COR-L47 (cell line): ENCODE measurements at places on chromosomes 4 and X.

DNA sequence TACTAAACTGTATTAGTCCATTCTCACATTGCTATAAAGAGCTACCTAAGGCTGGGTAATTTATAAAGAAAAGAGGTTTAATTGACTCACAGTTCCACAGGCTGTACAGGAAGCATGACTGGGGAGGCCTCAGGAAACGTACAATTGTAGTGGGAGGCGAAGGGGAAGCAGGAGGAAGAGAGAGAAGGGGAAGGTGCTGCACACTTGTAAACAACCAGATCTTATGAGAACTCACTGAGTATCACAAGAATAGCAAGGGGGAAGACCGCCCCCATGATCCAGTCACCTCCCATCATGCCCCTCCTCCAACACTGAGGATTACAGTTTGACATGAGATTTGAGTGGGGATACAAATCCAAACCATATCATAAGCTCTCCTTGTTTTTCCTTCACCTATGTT lies 40.9 kb downstream of the RPA4 start:
- DNase-seq = no peak

- DNase-seq = no peak
Observed at GRCh38 chr4:111510535-111510934, 634.7 kb upstream of the FAM241A start.

GRCh38 chrX:26558719-26559386 lies 342.9 kb downstream of the MAGEB5 start:
- DNase-seq = no peak

DNA sequence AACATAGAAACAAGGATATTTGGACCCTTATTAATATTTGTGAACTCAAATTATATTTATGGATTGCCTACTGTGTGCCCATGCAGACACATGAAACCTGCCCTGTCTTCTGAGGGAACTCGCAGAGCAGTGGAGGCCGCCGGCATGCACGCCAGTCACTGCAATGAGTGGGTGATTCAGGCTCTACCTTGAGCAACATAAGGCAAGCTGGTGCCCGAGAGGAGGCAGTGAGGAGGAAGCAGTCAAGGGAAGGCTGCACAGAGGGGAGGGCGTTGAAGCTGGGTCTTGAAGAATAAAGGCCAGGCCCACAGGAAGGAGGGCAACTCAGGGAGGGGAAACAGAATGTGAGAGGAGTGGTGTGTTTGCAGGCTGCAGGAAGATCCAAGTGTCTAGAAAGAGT lies 52.8 kb downstream of the PPEF2 start:
- no peak for DNase-seq
